Stimulated activated CD4-positive, alpha-beta T cell treated with anti-CD3 and anti-CD28 coated beads, Interleukin-2, amount 100 ng/mL, for 4 hours (primary cell): ENCODE measurements at places on chromosomes 16 and 17.

DNA sequence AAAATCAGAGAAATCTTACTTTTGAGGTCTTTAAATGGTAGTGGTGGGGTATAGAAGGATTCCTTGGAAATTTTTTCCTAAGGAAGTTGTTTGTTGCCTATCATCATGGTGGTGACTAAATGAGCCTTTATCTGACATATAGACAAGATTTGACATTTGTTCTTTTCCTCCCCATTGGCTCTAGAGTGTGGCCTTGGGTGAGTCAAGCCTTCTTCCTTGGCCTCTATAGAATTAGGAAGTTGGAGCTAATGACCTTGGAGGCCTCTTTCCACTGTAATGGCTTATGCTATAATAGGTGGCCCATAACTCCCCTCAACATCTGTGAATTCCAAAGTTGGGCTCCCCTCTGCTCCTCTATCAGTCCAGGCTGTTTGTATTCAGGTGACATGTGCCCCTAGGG, 79.1 kb upstream of the HNF1B start:
- no peak for DNase-seq

- DNase-seq = no peak
These were observed at the start of gene SLC47A1 for GRCh38 chr17:19533718-19534561. Gene SLC47A1 (plus strand): TSS chr17:19533854. CDS start chr17:19533940, 86 bp downstream.

- DNase-seq = no peak
These were observed 1.3 kb downstream of the TUBB3 start for GRCh38 chr16:89924297-89924924.

GRCh38 chr16:53905028-53905427, 201.1 kb downstream of the FTO start:
- no peak for DNase-seq

GRCh38 chr16:3413730-3414379, 12.8 kb downstream of the ZNF174 start:
- no peak for DNase-seq

DNA sequence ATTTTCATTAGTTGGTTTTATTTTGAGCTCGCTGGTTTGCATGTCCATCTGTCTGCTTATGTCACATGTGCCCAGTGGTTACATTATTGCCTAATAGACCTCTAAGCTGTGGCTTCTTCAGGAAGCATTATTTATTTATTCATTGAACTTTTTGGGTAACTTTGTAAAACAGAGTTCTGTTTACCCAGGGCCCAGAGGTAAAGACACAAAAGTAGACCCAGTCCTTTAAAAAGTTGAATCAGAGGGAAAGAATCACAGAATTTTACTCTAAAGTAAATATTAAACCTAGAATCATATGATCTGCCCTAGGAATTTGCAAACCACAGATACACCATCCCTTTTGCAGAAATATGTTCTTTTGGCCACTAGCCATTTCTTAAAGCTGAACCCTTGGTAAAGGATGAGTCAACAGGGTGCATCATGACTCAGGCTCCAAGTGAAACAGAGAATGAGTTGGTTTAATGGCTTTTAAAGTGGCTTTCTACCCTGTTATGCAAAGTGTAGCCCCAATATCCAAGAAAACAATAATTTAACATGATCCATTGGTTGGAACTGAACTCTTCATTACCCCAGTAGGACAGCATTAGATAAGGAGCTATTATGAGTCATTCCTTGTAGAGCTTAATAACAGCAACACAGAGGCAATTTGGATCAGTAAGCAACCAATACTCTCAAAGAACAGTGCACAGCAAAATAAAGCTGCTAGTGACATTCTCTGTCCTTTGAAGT, 236.3 kb downstream of the KCNJ2 start:
- DNase-seq = no peak

- no peak for DNase-seq
These were observed 263.4 kb downstream of the BCAS3 start for GRCh38 chr17:60941028-60941427.

GRCh38 chr17:44155488-44155887, 13.8 kb downstream of the HROB start:
- no peak for DNase-seq

- no peak for DNase-seq
These were observed 1199.3 kb downstream of the CDH11 start for GRCh38 chr16:63922560-63922959.

DNA sequence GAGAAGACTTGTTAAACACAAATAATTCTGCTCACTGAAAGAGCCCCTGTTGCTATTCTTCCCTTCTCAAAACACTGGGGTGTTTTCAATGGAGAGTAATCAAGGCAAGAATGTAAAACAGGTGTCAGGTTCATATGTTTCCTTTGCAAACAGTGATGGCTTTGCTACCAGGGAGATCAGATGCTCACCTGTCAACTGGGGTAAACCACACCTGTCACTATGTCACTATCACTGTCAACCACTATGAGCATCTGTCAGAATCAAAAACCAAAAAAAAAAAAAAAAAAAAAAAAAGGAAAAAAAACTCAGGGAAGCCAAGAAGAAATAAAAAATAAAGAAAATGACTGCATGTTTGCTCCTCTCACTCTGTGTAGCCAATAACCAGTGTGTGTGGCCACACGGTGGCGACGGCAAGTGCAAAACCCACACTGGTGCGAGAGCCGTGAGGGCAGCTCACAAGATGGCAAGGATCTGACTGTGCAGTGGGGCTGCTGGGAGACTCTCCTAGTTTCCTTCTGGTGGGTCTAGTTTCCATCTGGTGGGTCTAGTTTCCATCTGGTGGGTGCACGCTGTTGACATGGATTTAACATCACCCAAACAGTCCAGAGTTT, 22.7 kb downstream of the USP22 start:
- no peak for DNase-seq

- no peak for DNase-seq
These were observed 85.3 kb upstream of the SEC14L1 start for GRCh38 chr17:77055453-77055852.

DNA sequence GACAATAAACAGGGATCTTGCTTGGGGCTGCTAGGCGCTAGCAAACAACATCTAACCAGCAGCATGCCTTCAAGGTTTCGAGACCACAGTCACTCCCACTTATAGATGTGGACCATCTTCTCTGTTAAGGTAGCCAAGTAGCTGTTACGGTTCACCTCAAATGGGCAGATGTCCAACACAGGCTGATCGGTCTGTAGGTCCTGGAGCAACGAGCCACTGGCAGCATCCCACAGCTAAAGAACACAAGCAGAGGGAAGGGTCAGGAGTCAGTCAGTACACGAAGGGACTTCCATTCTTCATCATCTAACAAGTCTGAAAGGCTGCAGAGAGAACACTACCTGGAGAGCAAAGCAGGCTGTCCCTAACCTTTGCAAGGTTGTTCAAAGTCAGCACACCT, 16.9 kb upstream of the GLG1 start:
- no peak for DNase-seq

DNA sequence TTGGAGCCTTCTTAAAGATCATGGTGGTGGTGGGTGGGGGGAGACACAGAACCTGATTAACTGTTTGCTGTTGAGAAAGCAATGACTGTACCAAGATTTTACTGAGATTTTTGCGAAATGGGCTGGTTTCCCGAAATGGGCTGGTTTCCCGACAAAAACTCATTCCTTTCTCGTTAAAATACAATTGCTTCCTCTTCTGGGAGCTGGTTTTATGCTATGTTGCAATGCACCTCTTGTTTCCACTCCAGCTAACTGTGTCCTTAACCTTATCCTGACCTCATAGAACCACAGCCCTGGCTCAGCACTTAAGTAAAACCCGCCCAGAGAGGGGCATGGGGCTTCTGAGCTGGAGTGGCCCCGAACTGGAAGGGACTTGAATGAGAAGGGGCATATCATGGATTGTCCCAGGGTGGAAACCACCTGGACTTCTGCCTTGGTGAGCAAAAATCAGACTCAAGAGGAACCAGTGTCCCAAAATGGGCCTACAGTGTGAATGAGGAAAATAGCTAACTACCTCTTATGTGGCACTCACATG, 20.9 kb downstream of the FAM20A start:
- no peak for DNase-seq
